ENCODE measurements at places on chromosomes 3 and 15.

GRCh38 chr3:17623464-17623863 is 119.0 kb downstream of the TBC1D5 start:
- DNase-seq, result no peak

GRCh38 chr3:141093971-141094684 is 43.0 kb downstream of the SPSB4 start:
- no peak for DNase-seq

GRCh38 chr3:121463745-121464144 is 82.0 kb downstream of the POLQ start:
- DNase-seq, result no peak

- DNase-seq, result no peak
Measured at GRCh38 chr3:46133285-46133684, 74.8 kb downstream of the CCR1 start.

- no peak for DNase-seq
Measured at GRCh38 chr3:146077181-146077580, 83.8 kb downstream of the PLOD2 start.

GRCh38 chr3:132787616-132788300 is 65.5 kb upstream of the NPHP3 start:
- DNase-seq, result no peak

GRCh38 chr3:129794311-129795185 is 99.0 kb downstream of the TMCC1 start:
- no peak for DNase-seq

GRCh38 chr3:193207290-193208273 is 33.4 kb upstream of the PLAAT1 start:
- no peak for DNase-seq

- DNase-seq, result no peak
Measured at GRCh38 chr3:146834917-146835316, 229.8 kb upstream of the PLSCR5 start.

DNA sequence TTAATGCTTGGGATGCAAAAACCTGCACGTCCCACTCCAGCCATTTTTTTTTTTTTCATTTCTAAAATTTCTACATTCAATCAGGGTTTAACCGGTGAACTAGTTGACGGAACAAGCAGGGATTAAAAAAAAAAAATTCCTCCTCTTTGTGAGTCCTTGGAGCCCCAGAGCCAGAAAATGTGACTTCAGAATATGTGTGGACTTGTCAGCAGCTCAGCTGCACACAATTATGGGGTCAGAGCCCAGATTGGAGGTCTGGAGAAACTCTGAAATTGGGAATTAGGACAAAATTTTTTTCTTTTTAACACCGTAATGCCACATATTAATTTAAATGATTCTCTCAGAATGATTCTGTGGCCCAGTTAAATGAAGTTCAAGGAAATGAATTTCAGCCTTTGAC is 921.0 kb upstream of the CFAP20DC start:
- no peak for DNase-seq

DNA sequence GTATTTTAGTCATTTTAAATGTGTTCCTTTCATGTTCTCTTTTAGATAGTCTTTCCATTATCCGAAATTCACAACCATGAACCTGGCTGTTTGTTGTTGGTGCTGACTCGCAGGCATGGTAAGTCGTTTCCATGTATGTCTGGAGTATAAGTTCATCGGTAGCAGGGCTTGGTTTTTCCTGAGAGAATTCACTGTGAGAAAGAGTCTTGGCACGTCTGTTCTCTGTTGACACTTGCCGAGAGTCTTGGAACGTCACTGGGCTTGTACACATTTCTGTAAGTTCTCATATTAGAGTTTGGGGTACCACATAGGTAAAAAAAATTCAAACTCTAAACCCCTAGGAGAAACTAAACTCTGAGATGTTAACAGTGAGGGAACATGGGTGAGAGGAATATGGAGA is 29.4 kb upstream of the EIF4A2 start:
- DNase-seq, result no peak
